ENCODE measurements at places on chromosomes 6 and 20.

GRCh38 chr20:1892119-1892385, 3.2 kb upstream of the SIRPA start:
- DNase-seq, result no peak

- no peak for DNase-seq
Measured at GRCh38 chr6:10743515-10743914, 4.1 kb upstream of the TMEM14B start.

GRCh38 chr20:23163562-23163961, 77.4 kb upstream of the CD93 start:
- DNase-seq, result no peak

GRCh38 chr20:16744178-16744807, 3.9 kb upstream of the OTOR start:
- DNase-seq, result peak; percentile 32

- no peak for DNase-seq
Measured at GRCh38 chr20:22719167-22719591, 134.8 kb upstream of the FOXA2 start.

DNA sequence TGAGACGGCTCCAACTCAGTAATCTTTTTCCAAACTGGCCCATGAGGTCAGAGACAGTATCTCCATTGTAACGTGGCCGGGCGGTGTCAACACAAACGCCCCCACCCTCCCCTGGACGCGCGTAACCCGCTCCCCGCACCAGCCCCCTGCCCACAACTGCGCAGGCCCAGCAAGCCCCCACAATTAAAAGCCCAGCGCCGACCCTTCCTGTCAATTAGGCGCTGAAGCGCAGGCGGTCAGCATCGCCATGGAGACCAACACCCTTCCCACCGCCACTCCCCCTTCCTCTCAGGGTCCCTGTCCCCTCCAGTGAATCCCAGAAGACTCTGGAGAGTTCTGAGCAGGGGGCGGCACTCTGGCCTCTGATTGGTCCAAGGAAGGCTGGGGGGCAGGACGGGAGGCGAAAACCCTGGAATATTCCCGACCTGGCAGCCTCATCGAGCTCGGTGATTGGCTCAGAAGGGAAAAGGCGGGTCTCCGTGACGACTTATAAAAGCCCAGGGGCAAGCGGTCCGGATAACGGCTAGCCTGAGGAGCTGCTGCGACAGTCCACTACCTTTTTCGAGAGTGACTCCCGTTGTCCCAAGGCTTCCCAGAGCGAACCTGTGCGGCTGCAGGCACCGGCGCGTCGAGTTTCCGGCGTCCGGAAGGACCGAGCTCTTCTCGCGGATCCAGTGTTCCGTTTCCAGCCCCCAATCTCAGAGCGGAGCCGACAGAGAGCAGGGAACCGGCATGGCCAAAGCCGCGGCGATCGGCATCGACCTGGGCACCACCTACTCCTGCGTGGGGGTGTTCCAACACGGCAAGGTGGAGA, at the start of the genes HSPA1A and HSPA1L:
Gene HSPA1A, plus strand, starts transcription at position 519 of the 814 bp plus-strand sequence. Its CDS starts 214 bp downstream, at position 733.
Gene HSPA1L, minus strand, starts transcription at position 259 of the 814 bp plus-strand sequence. CDS start 3,311 bp downstream, outside the sequence.
- DNase-seq, result peak; percentile 100

- peak; percentile 26 for DNase-seq
Measured at GRCh38 chr6:15621203-15622044, 41.4 kb downstream of the DTNBP1 start.

DNA sequence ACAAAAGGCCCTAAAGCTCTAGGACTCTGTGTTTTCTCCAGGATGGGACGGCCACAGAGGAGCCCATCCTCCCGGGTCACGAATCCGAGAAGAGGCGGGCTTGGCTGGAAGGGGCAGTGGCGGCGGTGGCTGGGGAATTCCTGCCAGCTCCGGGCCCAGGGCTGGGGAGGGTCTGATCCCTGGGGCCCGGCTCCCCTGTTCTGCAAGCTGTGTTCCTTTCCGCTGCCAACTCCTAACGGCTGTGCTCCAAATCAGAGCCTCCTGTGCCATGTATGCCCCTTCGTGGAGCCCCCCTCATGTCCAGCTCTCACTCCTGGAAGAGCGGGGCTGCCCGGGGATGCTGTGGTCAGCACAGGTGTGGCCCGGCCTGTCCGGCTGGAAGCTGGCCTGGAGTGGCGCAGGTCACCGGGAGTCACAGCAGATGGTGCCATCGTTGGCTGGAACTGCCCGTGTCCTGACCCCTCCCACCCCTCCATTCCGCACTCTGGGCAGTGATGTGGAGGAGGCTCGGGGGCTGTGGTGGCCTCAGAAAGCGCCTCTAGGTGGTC, 88.2 kb upstream of the MPC1 start:
- DNase-seq, result no peak

- DNase-seq, result no peak
Measured at GRCh38 chr6:84526631-84527030, 237.8 kb downstream of the TBX18 start.

GRCh38 chr6:104789770-104790190, 69.9 kb downstream of the HACE1 start:
- DNase-seq, result no peak

GRCh38 chr6:158517581-158517980, 42.3 kb upstream of the TMEM181 start:
- no peak for DNase-seq

DNA sequence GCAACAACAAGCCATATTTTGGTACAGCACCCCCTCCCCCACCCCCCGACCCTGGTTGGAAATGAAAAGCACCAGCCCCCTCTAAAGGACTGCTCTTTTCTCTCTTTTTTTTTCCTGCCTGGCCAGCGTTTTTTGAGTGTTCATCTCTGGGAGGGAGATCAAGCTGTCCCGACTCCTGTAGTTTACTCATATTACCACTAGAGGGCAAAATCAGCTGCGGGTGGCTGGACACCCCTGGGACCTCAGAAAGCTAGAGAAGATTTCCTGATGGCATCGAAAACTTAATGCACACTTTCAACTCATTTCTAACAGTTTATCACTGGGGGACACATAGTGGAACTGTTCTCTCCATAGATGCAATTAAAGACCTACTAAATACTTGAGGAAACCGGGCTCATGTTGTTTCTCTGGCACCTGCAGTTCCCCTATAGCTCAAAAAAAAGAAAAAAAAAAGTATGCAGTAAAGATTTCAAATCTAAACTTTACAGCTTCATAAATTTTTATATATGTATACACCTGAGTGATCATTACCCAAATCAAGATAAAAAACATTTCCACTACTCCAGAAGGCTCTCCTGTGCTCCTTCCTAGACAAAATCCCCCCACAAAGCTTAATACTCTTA, 24.4 kb downstream of the CNBD2 start:
- DNase-seq, result no peak

GRCh38 chr6:116438590-116439448, 22.4 kb upstream of the CALHM6 start:
- DNase-seq, result no peak

DNA sequence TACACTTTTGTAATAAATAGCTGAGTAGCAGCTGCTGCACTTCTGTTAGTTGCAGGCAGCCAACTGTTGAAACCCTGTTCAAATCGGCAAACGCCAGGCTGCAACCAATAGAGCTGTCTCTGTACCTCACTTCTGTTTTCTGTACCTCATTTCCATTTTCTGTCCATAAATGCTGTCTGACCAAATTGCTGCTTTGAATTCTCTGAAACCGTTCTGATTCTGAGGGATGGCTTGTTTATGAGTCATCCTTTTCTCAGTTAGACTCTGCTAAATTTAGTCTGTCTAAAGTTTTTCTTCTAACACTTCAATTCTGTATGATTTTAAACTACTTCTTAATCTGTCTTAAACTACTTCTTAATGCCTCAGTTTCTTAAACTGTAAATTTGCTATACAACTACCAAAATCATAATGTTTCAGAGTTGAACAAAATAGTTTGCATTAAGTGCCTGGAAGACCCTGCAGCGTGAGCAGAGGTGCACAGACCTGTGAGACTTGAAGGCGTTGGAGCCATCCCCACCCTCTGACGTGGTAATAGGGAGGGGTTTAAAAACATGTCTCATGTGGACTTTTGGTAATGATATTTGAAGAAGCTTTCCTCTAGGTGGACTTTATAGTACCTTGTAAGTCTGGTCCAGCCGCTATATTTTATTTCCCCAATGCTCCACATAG, 9.6 kb downstream of the BTNL2 start:
- no peak for DNase-seq

GRCh38 chr6:129419324-129419723, 290.7 kb downstream of the ARHGAP18 start:
- no peak for DNase-seq

- DNase-seq, result no peak
Measured at GRCh38 chr6:148885136-148885865, 138.5 kb downstream of the UST start.

DNA sequence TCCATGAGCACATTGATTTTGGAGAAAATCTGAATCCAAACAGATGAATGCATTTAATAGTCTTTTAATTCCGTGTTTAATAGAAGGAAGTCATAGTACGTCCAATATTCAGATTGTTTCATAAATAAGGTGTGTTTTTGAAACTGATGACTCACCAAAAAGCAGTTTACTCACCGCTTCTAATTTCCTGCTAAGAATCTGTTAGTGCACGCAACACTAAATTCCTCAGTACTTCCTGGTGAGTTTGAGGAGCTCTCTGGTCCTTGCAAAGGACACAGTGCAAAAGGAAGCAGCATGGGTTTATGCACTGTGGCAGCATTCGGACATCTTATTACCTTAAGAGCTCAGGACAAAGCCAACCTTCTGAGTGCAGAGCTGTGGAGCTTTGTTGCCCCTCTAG, 2.3 kb upstream of the ADGRF1 start:
- no peak for DNase-seq

GRCh38 chr6:8651998-8652397, 216.7 kb upstream of the SLC35B3 start:
- DNase-seq, result no peak

GRCh38 chr6:35706468-35706867, 17.8 kb upstream of the FKBP5 start:
- DNase-seq, result no peak

GRCh38 chr6:135901774-135902524, 50.4 kb downstream of the PDE7B start:
- no peak for DNase-seq

DNA sequence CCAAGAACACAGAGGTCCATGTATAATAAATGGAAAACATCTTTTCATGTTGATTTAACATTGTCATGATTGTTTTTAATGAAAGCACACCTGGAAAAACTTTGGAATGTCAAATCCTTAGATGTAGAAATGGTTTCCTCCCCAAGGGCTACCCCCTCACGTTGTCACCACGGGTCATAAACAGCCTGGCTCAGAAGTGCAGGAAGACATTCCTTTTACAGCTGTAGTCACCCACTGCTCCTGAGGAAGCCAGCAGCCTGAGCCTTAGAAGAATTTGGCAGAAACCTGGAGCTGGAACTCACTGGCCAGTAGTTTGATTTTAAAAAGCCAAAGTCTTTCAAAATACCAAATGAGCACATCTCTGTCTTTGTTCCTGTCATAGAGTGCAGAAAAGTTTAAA, 23.7 kb downstream of the ADGRF5 start:
- no peak for DNase-seq

- DNase-seq, result no peak
Measured at GRCh38 chr6:20924911-20925543, 390.8 kb downstream of the CDKAL1 start.

- no peak for DNase-seq
Measured at GRCh38 chr6:101607111-101607690, 213.7 kb downstream of the GRIK2 start.

GRCh38 chr20:4726710-4727397, 5.1 kb downstream of the PRND start:
- DNase-seq, result no peak

DNA sequence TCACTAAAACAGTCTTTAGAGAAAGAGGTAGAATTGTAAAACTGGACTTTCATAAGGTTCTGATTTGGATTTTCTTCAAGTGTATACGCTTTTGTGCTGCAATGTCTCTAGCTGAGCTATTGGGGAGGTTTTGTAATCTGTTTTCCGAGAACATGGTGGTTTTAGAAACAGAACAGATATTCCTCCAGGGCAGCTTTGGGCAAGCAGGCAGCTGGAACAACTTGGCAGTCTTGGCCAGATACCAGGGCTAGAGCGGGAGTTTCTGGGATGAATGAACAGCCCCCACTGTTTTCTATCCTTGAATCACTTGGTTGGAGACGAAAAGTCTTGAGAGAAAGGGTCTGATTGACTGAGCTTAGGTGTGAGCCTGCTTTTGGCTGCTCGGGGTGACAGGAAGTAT, 17.1 kb upstream of the ARMC2 start:
- DNase-seq, result no peak

DNA sequence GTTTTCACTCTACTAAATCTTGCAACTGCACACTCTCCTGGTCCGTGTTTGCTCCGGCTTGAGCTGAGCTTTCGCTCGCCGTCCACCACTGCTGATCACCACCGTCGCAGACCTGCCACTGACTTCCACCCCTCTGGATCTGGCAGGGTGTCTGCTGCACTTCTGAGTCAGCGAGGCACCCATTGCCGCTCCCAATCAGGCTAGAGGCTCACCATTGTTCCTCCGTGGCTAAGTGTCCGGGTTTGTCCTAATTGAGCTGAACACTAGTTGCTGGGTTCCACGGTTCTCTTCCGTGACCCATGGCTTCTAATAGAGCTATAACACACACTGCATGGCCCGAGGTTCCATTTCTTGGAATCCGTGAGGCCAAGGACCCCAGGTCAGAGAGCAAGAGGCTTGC, 98.6 kb upstream of the GPR6 start:
- DNase-seq, result no peak

GRCh38 chr6:129753422-129753821, 43.4 kb upstream of the ARHGAP18 start:
- no peak for DNase-seq

DNA sequence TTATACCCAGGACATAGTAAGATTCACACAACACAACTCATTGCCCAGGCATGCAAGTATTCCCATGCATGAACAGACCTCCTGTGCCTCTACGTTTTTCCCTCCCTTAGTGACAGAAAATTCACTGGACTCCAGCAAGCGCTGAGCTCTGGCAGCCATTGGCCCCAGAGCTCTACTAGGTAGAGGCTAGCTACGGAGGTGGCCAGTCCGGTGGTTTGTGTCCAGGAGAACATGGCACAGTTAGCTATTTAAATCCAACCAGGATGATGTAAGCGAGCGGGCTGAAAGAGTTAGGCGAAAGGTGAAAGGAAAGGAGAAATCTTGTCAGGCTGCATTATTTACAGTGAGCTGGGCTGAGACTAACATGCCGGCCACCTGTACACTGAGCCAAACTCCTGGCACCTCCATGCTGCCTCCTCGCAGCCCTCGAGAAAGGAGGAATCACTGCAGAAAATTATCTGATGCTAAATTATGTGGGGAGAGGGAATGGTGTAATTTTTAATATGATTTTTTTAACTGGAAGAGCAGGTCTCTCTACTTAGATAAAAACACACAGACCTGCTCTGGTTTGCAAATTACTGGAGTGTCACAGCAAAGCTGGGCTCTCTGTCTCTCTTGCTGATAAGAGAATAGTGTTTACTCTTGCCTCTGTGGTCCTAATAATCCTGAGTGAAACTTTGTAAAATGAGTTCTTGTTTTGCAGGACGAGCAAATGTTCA, 50.1 kb upstream of the ARMC2 start:
- no peak for DNase-seq

- DNase-seq, result no peak
Measured at GRCh38 chr6:90285042-90285481, 11.6 kb downstream of the BACH2 start.

- DNase-seq, result no peak
Measured at GRCh38 chr6:141510803-141511202, 621.9 kb upstream of the GJE1 start.

- no peak for DNase-seq
Measured at GRCh38 chr20:8153281-8153908, 21.3 kb downstream of the PLCB1 start.

- no peak for DNase-seq
Measured at GRCh38 chr6:151721146-151721545, 86.3 kb upstream of the ESR1 start.
